Large intestine (tissue), 12 donors: ENCODE measurements at places on chromosomes 5 and 9. TPM values are rescaled to one million over a fixed set of nuclear protein-coding genes. Genes with fewer than 3 reads are reported as not detected.

- H3K4me3 ChIP-seq: no peak overlapping the region
- no peaks in the 10 kb centered on the region for H3K36me3 ChIP-seq
- no peaks in the 10 kb centered on the region for H3K4me1 ChIP-seq
- DNase-seq: no peak
- no peaks in the 10 kb centered on the region for H3K27me3 ChIP-seq
These were observed 506.0 kb upstream of the CDH6 start for GRCh38 chr5:30687461-30687860.

DNA sequence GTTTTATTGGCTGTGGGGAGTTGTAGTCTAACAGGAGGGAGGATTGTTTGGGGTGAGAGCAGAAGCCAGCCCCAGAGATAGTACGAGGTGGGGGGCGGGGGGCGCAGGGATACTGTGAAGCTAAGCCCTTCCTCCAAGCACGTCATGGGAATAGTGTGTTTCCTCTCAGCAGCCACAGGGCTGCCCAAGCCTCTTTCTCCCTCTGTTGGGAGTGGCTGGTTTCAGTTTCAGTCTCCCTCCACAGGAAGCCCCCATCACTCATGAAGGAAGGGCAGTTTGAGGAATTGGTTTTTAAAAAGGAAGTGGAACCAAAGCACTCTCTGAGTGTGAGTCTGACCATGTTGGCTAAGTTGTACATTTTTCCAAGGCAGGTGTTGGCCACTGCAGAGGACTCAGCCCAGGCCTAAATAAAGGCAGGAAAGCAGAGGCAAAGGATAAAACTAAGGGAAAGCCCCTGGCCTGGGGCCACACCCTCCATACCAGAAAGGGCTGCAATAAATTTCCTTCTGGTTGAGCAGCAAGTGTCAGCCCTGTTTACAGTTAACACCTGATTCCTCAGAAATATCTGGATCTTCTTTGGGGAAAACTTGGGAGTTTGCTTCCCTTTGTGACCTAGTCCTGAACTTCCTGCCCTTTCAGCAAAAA lies 3.2 kb downstream of the RAB24 start:
- no peak overlapping the region for H3K4me3 ChIP-seq
- H3K27ac ChIP-seq: peak overlapping the region; percentile 94
- H3K36me3 ChIP-seq: peaks cover 31% of the 10 kb centered on the region

GRCh38 chr9:69997524-69997923 lies 46.1 kb upstream of the MAMDC2 start:
- H3K27me3 ChIP-seq: no peaks in the 10 kb centered on the region
- no peak overlapping the region for H3K27ac ChIP-seq
- no peak for DNase-seq
- H3K4me3 ChIP-seq: no peak overlapping the region

- H3K27me3 ChIP-seq: no peaks in the 10 kb centered on the region
- H3K27ac ChIP-seq: no peak overlapping the region
- peaks cover 19% of the 10 kb centered on the region for H3K36me3 ChIP-seq
- peaks cover 4% of the 10 kb centered on the region for H3K4me1 ChIP-seq
- no peak for DNase-seq
- no peak overlapping the region for H3K4me3 ChIP-seq
These were observed 57.6 kb downstream of the DENND4C start for GRCh38 chr9:19288081-19288480.

DNA sequence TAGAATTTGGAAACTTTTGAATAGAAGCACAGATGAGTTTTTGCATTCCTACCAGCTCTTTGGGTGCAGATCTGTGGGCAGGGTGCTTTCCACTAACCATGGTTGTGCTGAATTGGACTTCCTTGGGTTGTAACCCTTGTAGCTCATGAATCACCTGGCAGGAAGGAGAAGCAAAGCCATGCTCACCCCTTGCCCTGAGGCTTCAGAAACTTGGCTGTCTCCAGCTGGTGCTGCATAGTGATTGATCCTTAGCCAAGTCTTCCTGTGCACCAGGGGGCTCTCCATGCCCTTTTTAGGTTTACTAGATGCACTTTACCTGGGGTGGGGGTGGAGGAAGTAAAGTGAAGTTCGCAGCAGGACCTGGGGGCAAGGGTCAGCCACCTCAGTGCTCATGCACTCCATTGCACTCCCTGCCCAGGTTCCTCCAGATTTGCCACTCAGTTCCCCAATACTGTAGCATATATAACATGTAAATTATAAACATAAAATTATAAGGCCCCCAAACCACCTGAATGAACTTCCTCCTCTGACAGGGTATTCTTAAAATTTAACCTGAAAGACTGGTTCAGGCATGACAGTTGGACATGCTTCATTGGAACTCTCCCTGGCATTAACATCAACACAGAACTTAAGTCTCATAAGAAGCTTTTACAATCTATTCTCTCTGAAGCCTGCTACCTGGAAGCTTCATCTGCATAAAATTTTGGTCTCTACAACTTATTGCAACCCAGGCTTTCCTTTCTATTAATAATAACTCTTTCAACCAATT lies 25.8 kb upstream of the IFNA14 start:
- no peaks in the 10 kb centered on the region for H3K4me1 ChIP-seq
- no peak overlapping the region for H3K27ac ChIP-seq
- no peaks in the 10 kb centered on the region for H3K36me3 ChIP-seq
- H3K27me3 ChIP-seq: peaks cover 2% of the 10 kb centered on the region
- DNase-seq: no peak

GRCh38 chr5:22500556-22500955 lies 352.6 kb downstream of the CDH12 start:
- H3K27me3 ChIP-seq: no peaks in the 10 kb centered on the region
- no peaks in the 10 kb centered on the region for H3K36me3 ChIP-seq
- H3K4me3 ChIP-seq: no peak overlapping the region
- H3K27ac ChIP-seq: no peak overlapping the region

DNA sequence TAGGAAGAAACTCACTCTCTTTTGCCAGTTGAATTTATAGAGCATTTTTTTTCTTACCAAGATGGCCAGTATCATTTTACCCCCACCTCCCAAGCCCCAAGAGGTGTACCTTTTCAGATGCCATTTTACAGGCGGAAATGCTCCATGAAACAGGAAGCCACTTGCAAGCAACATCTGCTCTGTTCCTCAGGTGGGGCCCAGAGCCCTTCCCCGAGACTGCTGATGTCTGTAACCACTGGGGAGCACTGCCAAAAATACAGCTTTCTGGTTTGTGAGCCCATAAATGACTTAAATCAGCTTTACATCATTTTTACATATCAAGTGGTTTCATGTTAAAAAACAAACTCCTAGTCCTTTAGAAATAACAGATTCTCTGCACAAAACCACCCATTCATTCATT lies 42.9 kb upstream of the GARNL3 start:
- DNase-seq: no peak
- H3K27ac ChIP-seq: no peak overlapping the region
- no peaks in the 10 kb centered on the region for H3K27me3 ChIP-seq
- H3K4me3 ChIP-seq: no peak overlapping the region
- peaks cover 13% of the 10 kb centered on the region for H3K4me1 ChIP-seq
- peaks cover 14% of the 10 kb centered on the region for H3K36me3 ChIP-seq

DNA sequence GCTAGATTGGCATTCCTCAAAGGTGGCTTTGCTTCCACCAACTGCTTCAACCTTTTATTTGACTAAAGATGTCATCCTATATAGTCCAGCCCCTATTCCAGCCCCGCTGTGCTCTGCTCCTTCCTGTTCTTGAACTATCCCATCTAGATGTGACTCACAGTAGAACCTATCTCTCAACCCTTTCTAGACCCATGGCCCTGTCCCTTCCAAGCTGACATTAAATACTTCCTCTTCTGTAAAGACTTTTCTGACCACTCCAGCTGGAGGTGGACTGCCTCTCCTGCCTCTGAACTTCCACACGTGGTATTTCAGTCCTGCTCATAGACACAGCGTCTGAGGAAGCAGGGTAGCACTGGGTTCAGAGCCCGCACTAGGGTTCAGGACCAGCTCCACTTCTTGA lies 32.4 kb downstream of the OSTF1 start:
- no peak overlapping the region for H3K4me3 ChIP-seq
- H3K27ac ChIP-seq: no peak overlapping the region
- no peaks in the 10 kb centered on the region for H3K27me3 ChIP-seq
- peaks cover 28% of the 10 kb centered on the region for H3K36me3 ChIP-seq

- H3K36me3 ChIP-seq: no peaks in the 10 kb centered on the region
- peak overlapping the region; percentile 87 for H3K27ac ChIP-seq
- H3K4me1 ChIP-seq: peaks cover 45% of the 10 kb centered on the region
- H3K4me3 ChIP-seq: peak overlapping the region; percentile 45
These were observed 85.6 kb downstream of the DAB2IP start for GRCh38 chr9:121736934-121737462.

GRCh38 chr5:179405426-179406030 lies 60.3 kb upstream of the ADAMTS2 start:
- no peaks in the 10 kb centered on the region for H3K36me3 ChIP-seq
- no peak overlapping the region for H3K4me3 ChIP-seq
- no peaks in the 10 kb centered on the region for H3K4me1 ChIP-seq
- no peak for DNase-seq
- H3K27me3 ChIP-seq: no peaks in the 10 kb centered on the region

- H3K4me1 ChIP-seq: no peaks in the 10 kb centered on the region
- no peak overlapping the region for H3K27ac ChIP-seq
- DNase-seq: no peak
- no peak overlapping the region for H3K4me3 ChIP-seq
- no peaks in the 10 kb centered on the region for H3K36me3 ChIP-seq
- peaks cover 4% of the 10 kb centered on the region for H3K27me3 ChIP-seq
These were observed 326.1 kb downstream of the NSG2 start for GRCh38 chr5:174371600-174372094.

DNA sequence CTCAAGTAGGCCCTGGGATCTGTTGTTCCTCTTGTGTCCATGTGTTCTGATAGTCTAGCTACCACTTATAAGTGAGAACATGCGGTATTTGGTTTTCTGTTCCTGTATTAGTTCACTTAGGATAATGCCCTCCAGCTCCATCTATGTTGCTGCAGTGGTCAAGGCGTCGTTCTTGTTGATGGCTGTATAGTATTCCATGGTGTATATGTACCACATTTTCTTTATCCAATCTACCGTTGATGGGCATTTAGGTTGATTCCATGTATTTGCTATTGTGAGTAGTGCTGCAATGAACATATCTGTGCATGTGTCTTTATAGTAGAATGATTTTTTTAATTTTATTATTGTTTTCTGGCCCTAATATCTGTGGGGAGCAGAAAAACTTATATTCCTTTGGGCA lies 74.3 kb downstream of the MAT2B start:
- H3K27ac ChIP-seq: no peak overlapping the region
- H3K27me3 ChIP-seq: no peaks in the 10 kb centered on the region
- H3K4me3 ChIP-seq: no peak overlapping the region
- no peak for DNase-seq
- no peaks in the 10 kb centered on the region for H3K4me1 ChIP-seq

GRCh38 chr5:82917584-82917983 lies 159.6 kb downstream of the TMEM167A start:
- no peaks in the 10 kb centered on the region for H3K27me3 ChIP-seq
- no peaks in the 10 kb centered on the region for H3K4me1 ChIP-seq
- H3K27ac ChIP-seq: no peak overlapping the region

GRCh38 chr5:140319833-140320232 lies 16.9 kb upstream of the PFDN1 start:
- no peak overlapping the region for H3K4me3 ChIP-seq
- DNase-seq: no peak
- H3K36me3 ChIP-seq: no peaks in the 10 kb centered on the region
- H3K4me1 ChIP-seq: no peaks in the 10 kb centered on the region
- no peaks in the 10 kb centered on the region for H3K27me3 ChIP-seq
- H3K27ac ChIP-seq: no peak overlapping the region

DNA sequence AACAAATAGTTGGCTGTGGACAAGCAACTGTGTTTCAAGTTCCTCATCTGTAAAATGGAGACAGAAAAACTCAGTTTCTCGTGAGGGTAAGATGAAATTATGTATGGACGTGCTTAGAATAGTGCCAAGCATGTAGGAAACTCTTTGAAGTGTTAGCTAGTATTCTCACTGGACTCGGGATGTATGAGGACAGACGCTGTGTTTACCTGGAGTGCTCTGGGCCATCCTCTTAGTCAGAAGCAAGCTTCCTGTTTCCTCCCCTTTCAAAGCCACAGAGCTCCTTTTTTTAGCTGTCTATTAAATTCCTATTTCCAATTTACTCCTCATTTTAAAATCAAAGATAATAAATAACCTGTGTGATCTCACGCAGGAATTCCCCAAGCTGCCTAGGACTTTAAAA lies 23.8 kb upstream of the IQGAP2 start:
- H3K27me3 ChIP-seq: no peaks in the 10 kb centered on the region
- no peaks in the 10 kb centered on the region for H3K36me3 ChIP-seq
- H3K4me1 ChIP-seq: no peaks in the 10 kb centered on the region
- no peak for DNase-seq
- no peak overlapping the region for H3K27ac ChIP-seq
- H3K4me3 ChIP-seq: no peak overlapping the region

DNA sequence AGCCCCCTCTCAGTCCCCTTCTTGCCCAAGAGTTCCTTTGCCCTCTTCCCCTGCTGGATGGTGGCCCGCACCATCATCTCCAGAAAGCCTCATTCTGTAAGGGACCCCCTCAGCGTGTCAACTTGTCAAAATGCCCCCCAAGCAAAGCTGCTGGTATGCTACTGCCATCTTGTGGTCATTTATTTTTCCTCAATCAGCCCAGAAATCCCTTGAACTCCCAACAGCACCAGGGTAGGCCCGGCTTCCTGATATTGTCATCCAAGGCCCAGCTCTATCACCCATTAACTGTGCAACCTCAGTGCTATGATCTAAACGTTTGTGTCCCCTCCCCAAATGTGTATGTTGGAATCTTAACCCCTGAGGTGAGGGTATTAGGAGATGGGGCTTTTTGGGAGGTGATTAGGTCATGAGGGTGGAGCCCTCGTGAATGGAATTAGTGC lies 53.2 kb upstream of the FBXW11 start:
- peaks cover 37% of the 10 kb centered on the region for H3K36me3 ChIP-seq
- no peak for DNase-seq
- H3K4me3 ChIP-seq: no peak overlapping the region
- no peak overlapping the region for H3K27ac ChIP-seq
- H3K4me1 ChIP-seq: no peaks in the 10 kb centered on the region
- no peaks in the 10 kb centered on the region for H3K27me3 ChIP-seq

- no peak for DNase-seq
- no peak overlapping the region for H3K4me3 ChIP-seq
- H3K36me3 ChIP-seq: no peaks in the 10 kb centered on the region
- H3K27ac ChIP-seq: peak overlapping the region; percentile 53
- peaks cover 11% of the 10 kb centered on the region for H3K4me1 ChIP-seq
These were observed 9.6 kb upstream of the IL17B start for GRCh38 chr5:149388498-149389190.

GRCh38 chr5:100691085-100691484 lies 155.9 kb downstream of the FAM174A start:
- no peak overlapping the region for H3K4me3 ChIP-seq
- H3K27me3 ChIP-seq: no peaks in the 10 kb centered on the region
- DNase-seq: no peak

- peak; percentile 44 for DNase-seq
- peaks cover 16% of the 10 kb centered on the region for H3K27me3 ChIP-seq
- H3K4me1 ChIP-seq: peaks cover 20% of the 10 kb centered on the region
- peak overlapping the region; percentile 72 for H3K4me3 ChIP-seq
- peaks cover 20% of the 10 kb centered on the region for H3K36me3 ChIP-seq
These were observed 823 bp downstream of the ST6GALNAC6 start for GRCh38 chr9:127898433-127899127.

GRCh38 chr9:7491641-7492040 lies 307.9 kb downstream of the DMAC1 start:
- H3K27ac ChIP-seq: no peak overlapping the region
- H3K4me3 ChIP-seq: no peak overlapping the region
- no peaks in the 10 kb centered on the region for H3K4me1 ChIP-seq
- H3K27me3 ChIP-seq: no peaks in the 10 kb centered on the region
- no peak for DNase-seq

ELOVL7 gene
- polyA plus RNA-seq: 77.3 TPM

SH3PXD2B gene
- 11.0 TPM for polyA plus RNA-seq

PCDHB2 gene
- 1.7 TPM for polyA plus RNA-seq

SLC36A3 gene
- polyA plus RNA-seq: not detected

SLIT3 gene
- 18.3 TPM for polyA plus RNA-seq

IFNA13 gene
- polyA plus RNA-seq: 0.12 TPM

CTNND2 gene
- 2.8 TPM for polyA plus RNA-seq

CMBL gene
- polyA plus RNA-seq: 61.2 TPM

GTF3C5 gene
- polyA plus RNA-seq: 54.8 TPM

PCDHGA11 gene
- polyA plus RNA-seq: 1.4 TPM

PCDHA6 gene
- 0.85 TPM for polyA plus RNA-seq

NR2F1 gene
- polyA plus RNA-seq: 7.6 TPM

COL27A1 gene
- polyA plus RNA-seq: 117 TPM
